Gastroesophageal sphincter (tissue), 4 donors: ENCODE measurements at places on chromosomes 6 and 20. TPM values are rescaled to one million over a fixed set of nuclear protein-coding genes. Genes with fewer than 3 reads are reported as not detected.

The PRELID3B gene
- total RNA-seq = 60.8 TPM

The PRR18 gene
- total RNA-seq = not detected

The DCDC2 gene
- total RNA-seq = not detected

The CLPSL1 gene
- total RNA-seq = not detected

The MATN4 gene
- total RNA-seq = not detected

The ANKRD66 gene
- total RNA-seq = not detected

The VSX1 gene
- not detected for total RNA-seq

The IL17A gene
- total RNA-seq = not detected

The BPI gene
- total RNA-seq = 0.47 TPM

The BRD2 gene
- 115 TPM for total RNA-seq

The BTNL2 gene
- not detected for total RNA-seq

The RAB44 gene
- 0.67 TPM for total RNA-seq

The CHRNA4 gene
- not detected for total RNA-seq

The COL10A1 gene
- total RNA-seq = not detected

The BMP7 gene
- total RNA-seq = 10.8 TPM

The EDN1 gene
- total RNA-seq = 12.8 TPM

The UBE2V1 gene
- total RNA-seq = 104 TPM

The PTCHD4 gene
- not detected for total RNA-seq

DNA sequence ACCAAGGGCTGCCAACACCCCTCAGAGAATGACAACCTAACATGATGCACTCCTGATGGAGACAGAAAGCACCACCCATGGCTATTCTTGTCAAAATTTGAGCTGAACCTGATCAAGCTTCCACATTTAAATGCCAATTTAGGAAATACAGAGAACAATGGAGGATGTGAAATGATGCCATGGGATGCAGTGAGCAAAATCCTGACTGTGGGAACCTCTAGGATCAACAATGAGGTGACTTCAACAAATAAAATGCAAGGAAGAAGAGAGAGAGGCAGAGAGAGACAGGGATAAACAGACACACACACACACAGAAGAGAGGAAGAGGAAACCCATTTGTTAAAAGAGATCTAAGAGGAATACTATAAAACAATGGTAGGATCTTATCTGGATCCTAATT, 119.6 kb upstream of the NUP153 start:
- no peak for ATAC-seq

- peak; percentile 13 for ATAC-seq
These were observed 5.5 kb downstream of the BFSP1 start for GRCh38 chr20:17525650-17526049.

DNA sequence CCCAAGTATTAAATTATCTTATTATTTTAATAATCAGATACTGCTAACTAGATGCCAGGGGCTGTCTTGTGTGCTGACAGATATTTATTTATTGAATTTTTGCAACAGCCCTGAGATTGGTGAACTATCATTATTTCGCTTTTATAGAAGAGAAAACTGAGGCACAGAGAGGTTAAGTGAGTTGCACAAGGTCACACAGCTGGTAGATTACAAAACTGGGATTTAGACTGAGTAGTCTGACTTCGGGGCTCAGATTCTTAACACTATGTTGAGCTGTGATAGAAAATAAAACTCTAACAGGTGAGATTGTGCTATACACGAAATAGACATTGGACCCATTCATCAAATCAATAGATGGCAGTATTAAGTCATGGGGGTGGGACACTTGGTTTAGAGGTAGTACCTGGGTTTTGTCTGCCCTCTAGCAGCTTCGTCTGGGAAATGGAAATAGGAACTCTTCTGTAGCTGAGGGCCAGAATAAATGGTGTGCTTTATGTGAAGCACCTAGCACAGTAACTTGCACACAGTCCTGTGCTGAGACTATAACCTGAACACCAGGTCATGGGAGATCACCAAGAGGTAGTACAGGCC, 113.4 kb downstream of the B3GAT2 start:
- no peak for ATAC-seq

DNA sequence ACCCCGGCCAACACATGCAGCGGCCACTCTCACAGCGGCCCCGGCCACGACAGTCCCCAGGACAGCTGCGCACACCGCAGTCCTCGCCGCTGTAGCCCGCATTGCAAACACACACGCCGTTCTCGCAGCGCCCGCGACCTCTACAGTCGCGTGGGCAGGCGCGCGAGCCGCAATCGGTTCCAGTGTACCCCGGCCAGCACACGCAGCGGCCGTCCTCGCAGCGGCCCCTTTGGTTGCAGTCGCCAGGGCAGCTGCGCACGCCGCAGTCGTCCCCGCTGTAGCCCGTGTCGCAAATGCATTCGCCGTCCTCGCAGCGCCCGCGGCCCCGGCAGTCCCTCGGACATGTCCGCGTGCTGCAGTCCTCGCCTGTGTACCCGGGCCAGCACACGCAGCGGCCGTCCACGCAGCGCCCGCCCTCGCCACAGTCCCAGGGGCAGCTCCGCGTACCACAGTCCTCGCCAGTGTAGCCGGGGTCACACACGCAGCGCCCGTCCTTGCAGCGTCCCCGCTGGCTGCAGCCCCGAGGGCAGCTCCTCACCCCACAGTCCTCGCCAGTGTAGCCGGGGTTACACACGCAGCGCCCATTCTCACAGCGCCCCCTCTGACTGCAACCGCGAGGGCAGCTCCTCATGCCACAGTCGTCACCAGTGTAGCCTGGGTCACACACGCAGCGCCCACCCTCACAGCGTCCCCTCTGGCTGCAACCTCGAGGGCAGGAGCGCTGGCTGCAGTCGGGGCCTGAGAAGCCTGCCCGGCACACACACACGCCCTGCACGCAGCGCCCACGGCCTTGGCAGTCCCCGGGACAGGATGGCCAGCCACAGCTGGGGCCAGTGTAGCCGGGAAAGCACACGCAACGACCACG, 12.5 kb downstream of the TNXB start:
- ATAC-seq = no peak

DNA sequence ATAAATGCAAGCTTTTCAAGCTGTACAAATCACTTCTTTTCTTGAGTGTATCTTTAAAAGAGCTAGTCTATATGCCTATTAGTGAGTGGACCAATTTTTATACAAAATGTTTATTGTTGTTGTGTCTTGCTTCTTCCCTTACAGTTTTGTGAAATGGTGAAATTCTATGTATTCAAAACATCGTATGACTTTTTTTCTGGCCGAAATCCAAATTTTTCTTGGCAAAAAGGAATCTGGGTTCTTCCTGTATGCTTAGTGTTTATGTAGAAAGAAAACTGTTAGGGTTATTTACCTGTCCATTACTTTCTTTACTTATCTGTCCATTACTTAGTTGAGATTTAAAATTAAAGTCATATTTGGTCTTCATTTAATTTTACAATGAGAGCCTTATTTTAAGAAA, 153.9 kb downstream of the MMS22L start:
- no peak for ATAC-seq

DNA sequence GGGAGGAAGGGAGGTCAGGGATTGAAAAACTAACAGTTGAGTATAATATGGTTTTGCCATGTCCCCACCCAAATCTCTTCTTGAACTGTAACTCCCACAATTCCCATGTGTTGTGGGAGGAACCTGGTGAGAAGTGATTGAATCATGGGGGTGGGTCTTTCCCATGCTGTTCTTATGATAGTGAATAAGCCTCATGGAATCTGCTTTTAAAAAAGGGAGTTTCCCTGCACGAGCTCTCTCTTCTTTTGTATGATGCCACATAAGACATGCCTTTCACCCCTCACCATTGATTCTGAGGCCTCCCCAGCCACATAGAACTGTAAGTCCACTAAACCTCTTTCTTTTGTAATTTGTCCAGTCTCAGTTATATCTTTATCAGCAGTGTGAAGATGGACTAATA, 833.4 kb upstream of the MAP3K7 start:
- ATAC-seq = no peak

GRCh38 chr6:352896-353470, 38.6 kb upstream of the IRF4 start:
- no peak for ATAC-seq

DNA sequence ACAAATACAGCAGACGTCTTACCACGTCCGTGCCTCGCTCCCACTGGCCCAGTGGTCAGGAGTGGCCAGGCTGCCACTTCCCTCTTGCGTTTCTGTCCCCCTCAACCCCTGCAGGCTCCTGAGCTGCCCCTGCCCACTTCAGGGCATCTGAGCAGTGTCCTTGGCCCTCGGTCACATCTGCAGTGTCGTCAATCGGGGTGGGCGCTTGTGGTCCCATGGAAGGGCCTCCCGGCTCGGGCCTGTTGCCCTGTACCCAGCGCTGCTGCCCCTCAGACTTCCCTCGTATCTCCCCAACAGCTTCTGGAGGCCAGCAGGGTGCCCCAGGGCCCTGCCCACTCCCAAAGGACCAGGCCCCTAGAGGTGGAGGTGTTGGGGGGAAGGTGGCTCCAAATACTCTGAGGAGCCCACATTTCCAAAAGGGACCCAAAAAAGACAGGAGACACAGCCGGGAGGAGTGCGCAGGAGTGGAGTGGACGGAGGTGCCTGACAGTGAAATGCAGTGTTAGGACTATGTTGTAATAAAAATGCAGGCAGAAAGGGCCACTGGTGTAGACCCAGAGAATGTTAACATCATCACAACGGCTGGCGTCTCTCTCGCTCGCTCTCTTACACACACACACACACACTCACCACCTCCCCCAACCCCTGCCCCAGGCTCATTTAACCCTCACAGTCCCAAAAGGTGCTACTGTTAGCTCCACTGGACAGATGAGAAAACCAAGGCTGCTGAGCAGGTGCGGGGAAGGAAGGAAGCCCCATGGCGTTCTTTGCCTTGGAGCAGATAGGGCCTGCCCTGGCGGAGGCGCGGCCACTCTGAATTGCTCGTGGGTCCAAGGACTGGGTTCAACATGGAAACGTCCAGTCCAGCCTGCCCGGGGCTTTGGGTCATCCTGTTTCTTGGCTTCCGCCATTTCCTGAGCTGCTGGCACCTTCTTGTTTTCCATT, 343.9 kb downstream of the ZFAND3 start:
- ATAC-seq = no peak

DNA sequence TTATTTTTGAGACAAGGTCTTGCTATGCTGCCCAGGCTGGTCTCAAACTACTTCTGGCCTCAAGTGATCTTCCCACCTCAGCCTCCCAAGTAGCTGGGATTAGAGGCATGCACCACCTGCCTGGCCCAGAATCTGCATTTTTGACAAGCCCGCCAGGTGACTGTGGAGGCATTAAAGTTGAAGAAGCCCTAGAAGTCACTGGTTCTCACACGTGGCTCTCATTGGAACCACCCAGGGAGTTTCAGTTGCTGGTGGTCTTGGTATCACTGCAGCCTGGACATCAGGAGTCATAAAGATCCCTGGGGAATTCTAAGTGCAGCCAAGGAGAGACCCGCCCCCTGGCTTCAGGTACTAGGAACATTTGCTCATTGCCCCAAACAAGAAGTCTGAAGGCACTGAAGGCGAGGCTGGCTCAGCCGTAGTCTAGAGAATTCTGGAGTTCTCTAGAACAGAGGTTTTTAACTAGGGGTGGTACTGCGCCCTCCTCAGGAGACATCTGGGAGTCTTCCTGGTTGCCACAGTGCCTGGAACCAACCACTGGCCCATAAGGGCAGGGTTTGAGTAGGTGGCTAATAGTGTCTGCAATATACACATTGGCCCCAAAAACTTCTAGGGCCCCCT, 182.8 kb downstream of the ZMYND8 start:
- ATAC-seq = no peak

DNA sequence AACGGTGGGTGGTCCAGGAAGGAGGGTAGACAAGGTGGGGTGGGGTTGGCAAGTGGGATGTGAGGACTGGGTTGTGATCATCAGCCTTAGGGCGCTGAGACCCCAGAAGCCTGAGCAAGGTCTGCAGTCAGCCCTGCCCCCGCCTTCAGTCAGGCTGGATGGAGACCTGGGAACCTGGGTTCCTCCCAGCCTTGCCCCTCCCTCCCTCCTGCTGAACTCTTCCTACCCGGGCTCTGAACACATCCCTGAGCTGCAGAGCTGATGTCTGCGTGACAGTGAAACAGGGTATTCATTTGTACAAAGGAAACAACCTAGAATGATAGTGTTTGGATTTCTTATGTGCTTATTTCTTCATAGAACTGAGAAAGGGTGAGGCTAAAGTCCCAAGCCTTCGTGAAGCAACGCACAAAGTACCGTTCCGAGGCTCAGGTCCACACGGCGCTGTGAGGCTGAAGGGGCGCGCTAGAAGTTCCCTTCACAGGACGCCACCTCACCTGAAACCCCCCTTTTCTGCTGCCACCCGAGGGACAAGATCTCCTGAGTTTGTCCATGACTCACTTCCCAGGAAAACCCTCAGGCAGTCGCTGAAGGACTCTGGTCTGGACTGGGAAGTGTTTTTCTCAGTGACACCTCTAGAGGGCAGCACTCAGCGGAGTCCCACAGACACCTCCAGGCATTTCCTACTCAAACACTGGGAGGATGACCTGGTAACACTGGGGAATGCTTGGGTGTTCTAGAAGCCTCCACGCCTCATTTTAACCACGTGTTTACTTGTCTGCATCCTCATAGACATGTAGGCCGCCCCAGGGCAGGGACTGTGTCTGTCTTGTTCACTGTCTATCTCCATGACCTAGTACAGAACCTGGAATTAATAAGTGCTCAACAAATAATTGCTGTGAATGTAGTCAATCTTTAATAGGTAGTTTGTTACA, 1.2 kb downstream of the GSTA5 start:
- ATAC-seq = peak; percentile 22

- ATAC-seq = no peak
These were observed 232.5 kb upstream of the KCNG1 start for GRCh38 chr20:51255417-51255816.

- ATAC-seq = no peak
These were observed 50.3 kb downstream of the UTRN start for GRCh38 chr6:144335311-144335861.

DNA sequence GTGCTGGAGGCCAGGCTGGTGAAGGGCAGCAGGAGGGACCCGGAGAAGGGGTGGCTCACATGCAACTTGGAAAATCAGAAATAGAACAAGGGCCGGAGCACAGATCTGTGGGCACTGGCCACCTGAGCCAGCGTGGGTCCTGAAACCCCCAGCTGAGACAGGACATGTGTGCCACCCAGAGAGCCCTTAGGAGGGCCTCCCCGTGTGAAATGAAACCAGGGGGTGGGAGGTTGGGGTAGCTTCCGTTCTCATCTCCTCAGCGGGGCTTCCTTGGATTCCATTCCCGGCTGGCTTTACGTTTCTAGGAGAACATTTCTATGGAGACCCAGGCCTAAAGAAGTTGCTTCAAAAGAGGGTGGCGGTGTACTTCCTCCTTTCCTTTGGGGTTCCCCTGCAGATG, 5.7 kb downstream of the FOXP4 start:
- ATAC-seq = no peak

DNA sequence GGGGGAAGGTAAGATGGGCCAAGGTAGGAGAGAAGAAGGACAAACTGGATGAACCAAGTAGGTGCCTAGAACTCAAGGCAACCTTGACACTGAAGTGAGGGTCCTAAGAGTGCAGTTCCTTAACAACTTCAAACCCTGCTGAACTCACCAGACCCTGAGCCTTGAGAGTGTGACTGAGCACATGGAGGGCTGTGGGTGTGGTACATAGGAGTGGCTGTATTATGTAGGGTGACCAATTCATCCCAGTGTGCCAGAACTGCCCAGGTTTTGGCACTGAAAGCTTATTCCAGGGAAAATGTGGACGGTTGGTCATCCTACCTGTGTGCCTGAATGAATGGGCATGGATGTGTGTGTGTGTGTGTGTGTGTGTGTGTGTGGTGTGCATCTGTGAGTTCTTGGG, 281.8 kb downstream of the DHX35 start:
- no peak for ATAC-seq

GRCh38 chr6:12151433-12151820, 138.7 kb upstream of the EDN1 start:
- ATAC-seq = no peak

GRCh38 chr20:5557123-5557522, 193.1 kb upstream of the SHLD1 start:
- no peak for ATAC-seq

GRCh38 chr6:5776104-5776503, 230.6 kb downstream of the NRN1 start:
- ATAC-seq = no peak
